ENCODE measurements at places on chromosomes 13 and 19.

DNA sequence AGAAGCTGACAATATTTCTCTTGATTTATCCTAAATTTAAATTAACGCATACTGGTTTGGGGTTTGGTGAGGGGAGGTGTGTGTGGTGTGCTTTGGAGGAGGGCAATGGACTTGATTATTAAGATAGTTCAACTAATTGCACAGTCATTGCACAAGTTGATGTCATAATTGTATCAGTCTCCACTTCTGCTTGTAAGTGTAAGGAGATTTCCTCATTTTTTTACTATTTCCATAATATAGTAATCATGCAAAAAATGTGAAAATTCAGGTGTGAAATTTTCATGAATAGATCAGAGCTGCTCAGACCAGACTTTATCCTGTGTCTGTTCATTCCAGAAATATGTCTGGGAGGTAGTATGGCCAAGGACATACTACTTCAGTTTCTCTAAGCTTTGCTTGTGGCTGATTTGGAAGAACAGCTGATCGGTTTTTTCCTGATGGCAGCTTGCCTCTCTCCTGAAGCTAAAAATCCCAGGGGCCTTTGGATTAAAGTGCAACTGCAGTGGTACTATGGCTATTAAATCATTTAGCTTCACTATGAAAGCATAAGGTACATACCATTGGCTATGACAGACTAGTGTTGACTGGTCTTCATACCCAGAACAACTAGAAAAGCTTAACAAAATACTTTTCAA is 201.8 kb upstream of the MIR17HG start:
- DNase-seq: no peak

GRCh38 chr13:48902368-48902767 is 73.3 kb upstream of the FNDC3A start:
- peak; percentile 0 for DNase-seq

- no peak for DNase-seq
These were observed 12.1 kb downstream of the KDM4B start for GRCh38 chr19:4980838-4981680.

DNA sequence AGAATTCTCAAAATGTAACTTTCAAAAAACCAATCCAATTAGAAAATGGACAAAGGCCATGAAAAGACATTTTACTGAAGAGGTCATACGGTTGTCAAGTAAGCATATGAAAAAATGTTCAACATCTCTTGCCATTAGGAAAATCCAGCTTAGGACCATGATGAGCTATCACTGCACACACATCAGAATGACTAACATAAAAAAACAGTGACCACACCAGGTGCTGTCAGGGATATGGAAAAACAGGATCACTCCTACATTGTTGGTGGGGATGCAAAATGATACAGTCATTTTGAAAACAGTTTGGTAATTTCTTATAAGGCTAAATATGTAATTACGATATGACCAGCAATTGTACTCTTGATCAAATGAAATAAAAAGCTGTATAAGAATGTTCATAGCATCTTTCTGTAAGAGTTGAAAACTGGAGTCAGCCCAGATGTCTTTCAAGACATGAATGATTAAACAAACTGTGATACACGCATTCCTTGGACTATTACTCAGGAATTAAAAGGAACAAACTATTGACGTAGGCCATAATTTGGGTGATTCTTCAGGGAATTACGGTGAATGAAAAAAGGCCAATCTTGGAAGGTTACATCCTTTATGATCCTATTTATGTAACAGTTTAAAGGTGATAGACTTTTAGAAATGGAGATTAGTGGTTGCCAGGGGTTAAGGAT is 26.9 kb upstream of the RCBTB2 start:
- DNase-seq: peak; percentile 33

GRCh38 chr13:75073786-75074185 is 408.2 kb downstream of the TBC1D4 start:
- no peak for DNase-seq

GRCh38 chr13:26895081-26895807 is 134.7 kb upstream of the GPR12 start:
- DNase-seq: no peak

Measured in fibroblast of skin of right biceps (primary cell).